ENCODE measurements at places on chromosomes 7 and 10.

DNA sequence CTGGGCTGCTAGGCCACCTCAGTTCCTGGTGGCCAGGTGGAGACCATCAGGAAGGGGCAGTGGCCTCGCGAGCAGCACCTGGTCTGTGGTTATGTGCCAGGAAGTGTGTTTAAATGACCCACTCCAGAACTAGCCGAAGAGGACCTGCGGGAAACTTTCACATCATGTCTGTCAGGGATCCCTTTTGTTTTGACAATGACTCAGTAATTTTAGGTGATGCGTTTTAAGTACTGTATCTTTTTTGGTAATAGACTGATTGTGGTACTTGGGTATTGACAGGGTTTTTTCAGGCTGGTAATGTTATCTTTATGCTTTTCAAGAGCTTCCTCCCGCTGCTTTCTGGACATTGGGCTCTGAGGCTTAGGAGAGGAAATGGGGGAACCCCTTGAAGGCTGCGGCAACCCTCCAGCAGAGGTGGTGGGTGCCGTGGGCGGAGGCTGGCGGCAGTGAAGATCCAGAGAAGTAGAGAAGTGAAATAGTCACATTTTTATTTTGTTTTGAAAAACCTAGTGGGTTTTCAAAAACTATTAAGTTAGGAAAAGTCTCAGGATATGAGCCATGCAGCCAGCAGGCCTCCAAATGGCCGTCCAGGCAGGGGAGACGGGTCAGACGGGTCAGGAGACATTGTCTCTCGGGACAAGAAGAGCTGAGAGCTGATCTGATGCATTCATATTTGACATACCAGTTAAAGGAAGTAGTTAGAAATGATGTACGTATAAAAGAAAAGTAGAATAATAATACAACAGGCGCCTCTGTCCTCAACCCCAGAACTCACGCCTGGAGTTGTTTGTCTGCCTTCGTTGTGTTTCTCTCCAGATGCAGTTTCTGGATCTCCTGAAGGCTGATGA lies 27.7 kb downstream of the PPP2R2D start:
- no peak for DNase-seq

DNA sequence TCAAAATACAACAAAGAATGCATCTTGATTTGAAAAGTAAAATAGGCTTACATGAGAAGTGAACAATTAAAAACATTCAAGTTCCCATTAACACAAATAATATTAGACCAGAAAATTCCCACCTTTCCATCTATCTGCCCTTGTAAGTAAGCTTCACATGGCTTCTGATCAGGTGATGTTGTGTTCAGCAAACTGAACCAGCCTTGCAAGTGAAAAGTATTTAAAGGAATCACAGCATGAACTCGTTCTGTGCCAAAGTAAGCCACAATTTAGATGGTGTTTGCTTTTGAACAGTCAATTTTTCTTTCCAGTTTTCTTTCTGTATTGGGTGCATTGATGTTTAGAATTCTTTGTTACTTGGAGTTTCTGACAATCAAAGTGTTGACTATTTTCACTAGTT lies 347.9 kb downstream of the TNS3 start:
- DNase-seq: no peak

GRCh38 chr10:2244471-2244870 lies 507.1 kb upstream of the ADARB2 start:
- DNase-seq: no peak

GRCh38 chr10:50316174-50316573 lies 64.9 kb upstream of the ASAH2 start:
- no peak for DNase-seq

GRCh38 chr10:85542152-85542551 lies 824.4 kb downstream of the GRID1 start:
- DNase-seq: no peak

- no peak for DNase-seq
Observed at GRCh38 chr7:66016131-66016461, 34.1 kb upstream of the GUSB start.

DNA sequence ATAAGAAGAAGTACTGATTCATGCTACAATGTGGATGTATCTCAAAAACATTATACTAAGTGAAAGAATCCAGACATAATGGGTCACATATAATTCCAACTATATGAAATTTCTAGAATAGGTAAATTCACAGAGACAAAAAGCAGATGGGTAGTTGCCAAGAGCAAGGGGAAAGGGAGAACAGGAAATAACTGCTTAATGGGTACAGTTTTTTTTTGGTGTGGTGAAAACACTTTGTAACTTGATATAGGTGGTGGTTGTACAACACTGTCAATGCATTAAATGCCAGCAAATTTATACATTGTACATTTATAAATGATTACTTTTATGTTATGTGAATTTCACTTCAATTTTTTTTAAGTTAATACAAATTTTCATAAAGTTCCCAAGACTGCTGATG lies 19.4 kb upstream of the LRRN3 start:
- DNase-seq: no peak

DNA sequence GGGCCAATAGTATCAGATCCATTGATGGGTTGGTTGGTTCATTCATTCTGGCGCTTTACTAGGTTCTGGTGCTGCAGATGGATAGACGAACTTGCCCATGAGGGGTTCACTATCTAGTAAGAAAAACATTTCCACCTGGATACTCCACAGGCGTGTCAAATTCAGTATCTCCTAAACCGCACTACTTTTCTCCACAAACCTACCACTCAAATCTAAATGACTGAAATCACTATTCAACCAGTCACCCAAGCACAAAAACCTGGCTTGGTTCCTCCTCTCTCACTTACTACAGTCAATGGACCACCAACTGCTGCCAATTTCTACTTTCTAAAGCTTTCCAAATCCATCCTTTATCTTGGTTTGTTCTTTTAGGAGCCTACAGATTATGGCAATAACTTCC lies 572 bp downstream of the AGK start:
- no peak for DNase-seq

- DNase-seq: no peak
Observed at GRCh38 chr10:74153123-74153522, 2.1 kb downstream of the ADK start.

GRCh38 chr7:86592185-86592584 lies 51.5 kb upstream of the GRM3 start:
- no peak for DNase-seq

- no peak for DNase-seq
Observed at GRCh38 chr7:131489196-131489595, 67.2 kb downstream of the PODXL start.

DNA sequence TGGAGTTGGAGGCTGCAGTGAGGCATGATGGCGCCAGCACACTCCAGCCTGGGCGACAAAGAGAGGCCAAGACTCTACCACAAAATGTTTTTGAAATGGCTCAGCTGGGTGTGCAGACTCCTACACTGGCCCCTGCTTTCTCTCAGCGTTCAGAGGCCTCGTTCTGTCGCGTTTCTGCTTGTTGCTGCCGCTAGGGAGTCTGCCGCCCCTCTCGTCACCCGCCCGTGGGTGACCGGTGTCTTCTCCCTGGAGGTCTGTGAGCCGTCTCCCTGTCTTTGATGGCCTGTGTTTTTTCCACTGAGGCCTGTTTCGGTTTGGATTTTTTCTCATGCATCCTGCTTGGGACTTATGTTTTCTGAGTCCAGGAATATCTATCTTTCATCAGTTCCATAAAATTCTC lies 23.6 kb upstream of the UNCX start:
- no peak for DNase-seq

- DNase-seq: no peak
Observed at GRCh38 chr7:107609811-107610261, 29.8 kb downstream of the BCAP29 start.

DNA sequence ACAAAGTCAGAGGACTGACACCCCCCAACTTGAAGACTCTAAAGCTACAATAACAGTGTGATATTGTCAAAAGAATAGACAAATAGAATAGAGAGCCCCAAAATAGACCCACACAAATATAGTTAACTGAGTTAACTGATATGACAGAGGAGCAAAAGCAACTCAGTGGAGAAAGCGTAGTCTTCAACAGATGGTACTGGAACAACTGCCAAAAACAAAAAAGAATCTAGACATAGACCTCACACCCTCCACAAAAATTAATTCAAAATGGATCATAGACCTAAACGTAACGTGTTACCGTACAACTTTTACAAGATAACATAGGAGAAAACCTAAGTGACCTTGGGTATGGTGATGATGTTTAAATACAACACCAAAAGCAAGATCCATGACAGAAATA lies 28.6 kb upstream of the PWWP2B start:
- DNase-seq: no peak

DNA sequence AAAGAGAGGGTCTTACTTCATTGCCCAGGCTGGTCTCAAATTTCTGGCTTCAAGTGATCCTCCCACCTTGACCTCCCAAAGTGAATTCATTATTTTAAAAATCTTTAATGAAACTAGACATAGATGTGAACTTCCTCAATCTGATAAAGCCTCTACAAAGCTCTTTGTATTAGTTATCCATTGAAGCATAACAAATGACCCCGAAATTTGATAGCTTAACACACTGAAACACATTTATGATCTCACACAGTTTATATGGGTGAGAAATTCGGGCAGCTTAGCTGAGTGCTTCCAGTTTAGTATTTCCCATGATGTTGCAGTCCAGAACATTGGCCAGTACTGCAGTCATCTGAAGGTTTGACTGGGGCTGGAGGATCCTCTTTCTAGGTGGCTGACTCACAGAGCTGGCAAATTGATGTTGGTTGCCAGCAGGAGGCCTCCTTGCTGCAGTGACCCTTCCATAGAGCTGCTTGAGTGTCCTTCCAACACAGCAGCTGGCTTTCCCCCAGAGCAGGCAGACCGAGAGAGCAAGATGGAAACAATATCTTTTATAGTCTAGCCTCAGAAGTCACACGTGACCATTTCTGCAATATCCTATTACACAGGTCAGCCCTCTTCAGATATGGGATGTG lies 16.6 kb upstream of the WNT8B start:
- no peak for DNase-seq

GRCh38 chr7:20503278-20503950 lies 112.1 kb upstream of the ABCB5 start:
- DNase-seq: no peak

- no peak for DNase-seq
Observed at GRCh38 chr7:118389629-118390028, 165.1 kb downstream of the ANKRD7 start.

DNA sequence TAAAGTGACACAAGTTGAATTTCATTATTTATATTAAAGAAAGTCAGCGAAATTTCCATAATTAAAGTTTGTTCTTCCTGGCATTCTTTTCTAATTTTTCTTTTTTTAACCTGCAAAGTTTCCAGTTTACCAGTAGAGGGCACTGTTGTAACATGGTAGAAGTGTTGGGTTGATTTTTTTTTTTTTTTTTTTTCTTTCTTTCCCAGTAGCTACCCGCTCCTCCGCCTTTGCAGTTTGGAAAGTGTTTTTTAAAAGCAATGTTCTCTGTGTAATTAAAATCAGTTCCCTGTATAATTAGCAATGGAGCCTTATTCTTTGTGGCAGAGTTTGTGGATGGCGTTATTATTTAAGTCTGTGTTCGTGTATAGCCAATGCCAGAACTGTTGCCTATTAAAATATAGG lies 53.7 kb downstream of the TAF3 start:
- DNase-seq: peak; percentile 44

DNA sequence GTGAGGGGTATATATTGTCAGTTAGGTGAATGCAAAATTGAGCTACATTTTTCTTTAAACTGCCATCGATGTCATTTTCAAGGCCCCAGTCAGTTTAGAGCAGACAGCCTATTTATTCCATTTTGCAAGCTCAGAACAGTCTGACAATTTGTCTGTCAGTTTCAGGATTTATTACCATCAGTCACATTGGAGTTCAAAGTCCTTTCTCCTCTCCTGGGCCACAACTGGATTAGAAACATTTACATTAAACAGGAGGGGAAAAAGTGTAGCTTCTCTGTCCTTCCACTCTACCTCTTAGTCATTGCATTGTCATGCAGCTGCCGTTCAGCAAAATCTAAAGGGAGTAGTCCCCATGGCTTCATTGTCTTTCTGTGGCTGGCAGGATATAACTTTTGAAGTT lies 3.5 kb upstream of the GHITM start:
- no peak for DNase-seq

DNA sequence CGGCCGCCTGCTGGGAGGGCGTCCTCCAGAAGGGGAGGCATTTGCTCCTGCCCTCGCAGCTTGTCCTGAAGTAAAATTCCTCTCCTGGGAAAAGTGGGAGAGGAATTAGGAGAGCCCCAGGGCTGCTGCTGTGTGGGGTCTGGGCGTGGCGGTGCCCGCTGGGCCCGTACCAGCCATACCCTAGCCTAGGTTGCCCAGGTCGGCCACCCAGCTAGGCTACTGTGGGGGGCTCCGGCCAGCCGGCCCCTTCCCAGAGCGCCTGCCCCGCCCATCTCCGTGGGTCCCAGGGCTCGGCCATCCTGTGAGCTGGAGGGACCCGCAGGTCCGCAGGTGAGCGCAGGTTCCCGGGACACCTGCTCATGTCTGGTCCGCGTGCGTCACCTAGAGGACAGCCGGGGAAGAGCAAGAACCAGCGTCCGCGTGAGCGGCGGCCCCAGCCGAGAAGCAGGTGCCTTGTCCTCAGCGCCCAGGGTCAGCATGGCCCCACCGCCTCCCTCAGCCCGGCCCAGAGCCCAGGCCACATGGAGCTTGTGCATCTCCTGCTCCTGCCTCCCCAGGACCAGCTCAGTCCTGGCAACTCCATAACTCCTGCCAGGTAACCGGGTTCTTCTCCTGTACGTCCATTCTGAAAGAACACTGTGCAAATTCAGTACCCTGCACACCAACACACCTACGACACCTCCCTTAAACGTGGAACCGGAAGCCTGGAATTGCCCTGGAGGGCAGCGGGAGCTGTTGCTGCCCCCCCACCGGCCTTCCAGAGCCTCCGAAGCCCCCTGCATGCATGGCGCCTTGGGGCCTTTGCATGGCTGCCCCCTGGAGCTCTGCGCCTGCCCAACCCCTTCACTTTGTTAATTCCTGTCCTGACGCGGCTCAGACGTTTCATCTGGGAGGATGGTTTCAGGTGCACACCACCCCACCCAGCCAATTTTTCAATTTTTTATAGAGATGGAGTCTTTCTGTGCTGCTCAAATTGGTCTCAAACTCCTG lies 22.8 kb upstream of the FOXL3 start:
- DNase-seq: no peak

- peak; percentile 66 for DNase-seq
Observed at GRCh38 chr7:140810830-140811556, 113.7 kb downstream of the BRAF start.

DNA sequence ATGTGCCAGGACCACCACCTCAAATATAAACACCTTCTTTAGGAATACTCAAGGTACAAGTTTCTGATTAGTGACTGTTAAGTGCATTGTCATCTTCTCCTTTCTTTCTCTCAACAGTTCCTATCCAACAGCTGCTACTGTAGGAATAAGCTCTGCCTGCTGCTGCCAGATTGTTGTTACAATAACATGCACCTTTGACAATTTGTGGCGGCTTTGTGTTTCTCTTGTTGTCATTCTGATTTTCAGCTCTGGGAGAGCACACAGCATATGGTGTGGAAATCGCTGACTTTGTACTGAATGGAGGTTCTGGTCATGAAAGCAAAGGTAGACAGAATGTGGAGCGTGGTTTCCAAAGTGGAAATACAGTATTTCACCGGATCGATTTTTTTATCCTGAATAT lies 182.8 kb downstream of the SEC23IP start:
- DNase-seq: no peak

Data from CD4-positive, alpha-beta memory T cell (primary cell).